ENCODE measurements at places on chromosomes 12 and 14.

DNA sequence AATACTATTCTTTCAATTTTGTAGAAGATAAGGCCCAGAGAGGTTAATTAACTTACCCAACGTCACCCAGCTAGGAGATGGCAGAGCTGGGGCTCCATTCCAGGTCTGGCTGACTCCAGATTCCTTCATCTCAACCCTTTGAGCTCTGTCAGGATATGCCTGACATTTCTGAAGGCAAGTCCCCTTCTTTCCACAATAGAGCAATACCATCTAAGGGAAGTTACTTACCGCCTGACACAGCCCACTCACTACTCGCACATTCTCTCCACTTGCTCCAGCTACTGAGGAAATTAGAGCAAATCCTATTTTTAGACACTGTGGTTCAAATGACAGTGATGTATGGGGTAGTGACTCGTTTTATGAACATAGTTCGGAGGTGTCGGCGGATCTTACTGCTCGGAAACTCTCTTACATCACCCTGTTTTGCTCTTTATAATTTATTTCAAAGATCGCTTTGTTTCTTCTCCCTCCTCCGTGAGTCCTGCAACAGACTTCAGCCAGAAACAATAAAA lies 2.0 kb upstream of the WSCD2 start:
- DNase-seq: no peak

- DNase-seq: no peak
These were observed 53.5 kb downstream of the SLC38A6 start for GRCh38 chr14:61034416-61035120.

DNA sequence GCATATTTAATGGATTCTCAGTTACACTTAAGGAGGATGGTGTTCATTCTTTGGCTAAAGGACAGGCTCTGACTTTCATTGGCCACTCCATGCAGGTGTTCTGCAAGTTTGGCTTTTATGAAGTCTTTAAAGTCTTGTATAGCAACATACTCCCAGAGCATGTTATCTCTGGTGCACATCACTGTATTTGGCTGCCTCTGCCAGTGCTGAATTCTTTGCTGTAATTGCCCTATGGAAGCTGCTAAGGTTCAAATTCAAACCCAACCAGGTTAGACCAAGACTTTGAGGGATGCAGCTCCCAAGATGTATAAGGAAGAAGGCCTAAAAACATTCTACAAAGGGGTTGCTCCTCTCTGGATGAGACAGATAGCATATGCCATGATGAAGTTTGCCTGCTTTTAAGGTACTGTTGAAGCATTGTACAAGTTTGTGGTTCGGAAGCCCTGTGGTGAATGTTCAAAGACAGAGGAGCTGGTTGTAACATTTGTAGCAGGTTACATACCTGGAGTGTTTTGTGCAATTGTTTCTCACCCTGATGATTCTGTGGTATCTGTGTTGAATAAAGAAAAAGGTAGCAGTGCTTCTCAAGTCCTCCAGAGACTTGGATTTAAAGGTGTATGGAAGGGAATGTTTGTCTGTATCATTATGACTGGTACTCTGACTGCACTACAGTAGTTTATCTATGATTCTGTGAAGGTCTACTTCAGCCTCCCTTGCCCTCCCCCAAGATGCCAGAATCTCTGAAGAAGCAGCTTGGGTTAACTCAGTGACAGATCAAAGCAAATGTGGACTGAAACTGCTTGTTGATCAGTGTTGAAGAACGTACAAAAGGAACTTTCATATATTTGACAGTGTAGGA lies 19.4 kb downstream of the TMEM116 start:
- DNase-seq: no peak

DNA sequence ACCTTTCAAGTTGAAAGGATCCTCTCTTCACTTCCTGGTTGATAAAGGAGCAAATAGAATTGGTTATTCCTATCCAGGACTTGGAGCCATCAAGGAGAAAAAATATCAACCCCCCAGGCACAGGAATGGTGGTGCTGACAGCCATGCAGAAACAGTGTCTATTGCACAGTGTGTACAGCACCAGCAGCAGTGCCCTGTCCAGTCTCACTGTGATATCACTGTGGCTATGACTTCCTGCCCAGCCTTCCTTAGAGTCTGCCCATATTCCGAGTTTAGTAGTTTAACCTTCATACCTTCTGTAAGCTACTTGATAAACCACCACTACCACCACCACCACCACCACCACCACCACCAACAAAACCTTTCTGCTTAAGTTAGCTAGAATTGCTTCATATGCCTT lies 45.1 kb upstream of the FERMT2 start:
- no peak for DNase-seq

- DNase-seq: no peak
These were observed 44.3 kb downstream of the SCYL2 start for GRCh38 chr12:100311317-100311716.

- no peak for DNase-seq
These were observed 283 bp downstream of the VIPAS39 start for GRCh38 chr14:77457115-77457521.

DNA sequence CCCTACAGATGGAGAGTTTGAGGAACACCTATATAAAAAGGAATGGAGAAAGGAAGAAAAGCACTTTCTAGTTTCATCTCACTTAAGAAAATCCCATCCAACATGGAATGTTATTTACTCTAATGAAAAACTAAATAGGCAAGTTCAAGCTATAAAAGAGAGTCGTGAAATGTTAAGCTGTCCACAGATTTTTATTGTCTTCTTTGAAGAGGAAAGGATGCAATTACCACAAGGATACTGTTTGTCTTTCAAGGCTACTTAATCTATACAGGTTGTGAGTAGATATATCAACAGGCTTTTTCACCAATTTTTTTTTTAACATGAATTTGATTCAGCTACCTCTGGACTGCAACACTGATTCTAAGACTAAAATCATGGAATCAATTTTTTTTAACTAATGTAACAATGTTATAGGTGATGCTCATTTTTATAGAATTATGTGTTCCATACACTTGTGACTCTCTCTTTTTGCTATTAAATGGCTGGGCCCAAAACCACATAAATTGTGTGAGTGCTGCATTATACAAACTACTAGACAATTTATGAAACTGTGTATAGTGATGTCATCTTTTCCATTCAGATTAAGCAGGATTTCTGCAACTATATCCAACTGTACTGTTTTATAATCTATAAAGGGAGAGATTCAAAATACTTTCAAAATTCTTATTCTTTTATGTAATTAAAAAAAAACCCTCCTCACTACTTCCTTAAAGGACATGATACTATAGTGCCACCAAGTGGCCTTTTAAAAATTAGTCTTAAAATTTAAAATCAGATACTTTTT lies 26.8 kb upstream of the BMAL2 start:
- peak; percentile 23 for DNase-seq
